ENCODE measurements at places on chromosomes 11 and 22.
A peak's percentile ranks its signal among the peaks of the same experiment; 100 is the strongest.

- H3K27me3 ChIP-seq, result no peaks in the 10 kb centered on the region
- H3K4me1 ChIP-seq, result peaks cover 13% of the 10 kb centered on the region
- DNase-seq, result no peak
- H3K27ac ChIP-seq, result no peak overlapping the region
- no peak overlapping the region for H3K4me3 ChIP-seq
These were observed 76.7 kb upstream of the BLID start for GRCh38 chr11:122192634-122193255.

GRCh38 chr11:417652-418342, 3.0 kb upstream of the SIGIRR start:
- H3K27ac ChIP-seq, result no peak overlapping the region
- DNase-seq, result no peak
- peaks cover 2% of the 10 kb centered on the region for H3K4me1 ChIP-seq
- H3K4me3 ChIP-seq, result no peak overlapping the region
- H3K27me3 ChIP-seq, result no peaks in the 10 kb centered on the region

DNA sequence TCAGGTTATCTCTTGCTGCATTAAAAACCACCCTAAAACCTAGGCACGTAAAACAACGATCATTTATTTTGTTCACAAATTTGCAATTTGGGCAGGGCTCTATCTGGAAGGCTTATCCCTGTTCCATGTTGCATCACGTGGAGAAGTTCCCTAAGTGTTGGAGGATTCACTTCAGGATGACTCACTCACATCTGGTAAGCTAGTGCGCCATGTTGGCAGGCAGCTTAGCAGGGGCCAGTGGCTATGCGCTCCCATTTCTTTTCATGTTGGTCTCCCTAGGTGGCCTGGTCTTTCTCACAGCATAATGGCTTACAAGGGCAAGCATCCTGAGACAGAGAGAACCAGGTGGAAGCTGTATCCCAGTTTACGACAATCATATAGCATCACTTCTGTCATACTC, 226.8 kb downstream of the BLID start:
- DNase-seq, result no peak
- no peak overlapping the region for H3K27ac ChIP-seq
- no peaks in the 10 kb centered on the region for H3K27me3 ChIP-seq
- H3K36me3 ChIP-seq, result no peaks in the 10 kb centered on the region
- peaks cover 14% of the 10 kb centered on the region for H3K4me1 ChIP-seq
- no peak overlapping the region for H3K4me3 ChIP-seq

DNA sequence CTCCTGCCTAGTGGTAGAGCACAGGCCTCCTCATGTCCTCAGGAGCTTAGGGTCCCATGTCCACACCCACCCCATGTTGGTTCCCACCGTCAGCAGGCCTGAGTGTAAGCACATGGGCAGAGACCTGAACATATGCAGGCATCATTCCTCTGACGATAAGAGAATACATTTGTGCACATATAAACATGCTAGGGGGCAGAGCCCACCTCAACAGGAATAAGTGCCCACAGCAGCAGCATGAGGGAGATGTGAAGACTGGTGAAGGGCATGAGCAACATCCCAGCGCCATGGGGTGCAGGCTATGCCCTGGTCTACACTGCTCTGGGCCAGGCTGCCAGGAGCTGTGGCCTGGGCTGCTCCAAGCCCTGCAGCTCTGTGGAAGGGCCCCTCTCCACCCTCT, 16.9 kb downstream of the ADORA2A start:
- no peak for DNase-seq
- no peaks in the 10 kb centered on the region for H3K4me1 ChIP-seq
- no peaks in the 10 kb centered on the region for H3K27me3 ChIP-seq
- no peaks in the 10 kb centered on the region for H3K36me3 ChIP-seq
- no peak overlapping the region for H3K27ac ChIP-seq

DNA sequence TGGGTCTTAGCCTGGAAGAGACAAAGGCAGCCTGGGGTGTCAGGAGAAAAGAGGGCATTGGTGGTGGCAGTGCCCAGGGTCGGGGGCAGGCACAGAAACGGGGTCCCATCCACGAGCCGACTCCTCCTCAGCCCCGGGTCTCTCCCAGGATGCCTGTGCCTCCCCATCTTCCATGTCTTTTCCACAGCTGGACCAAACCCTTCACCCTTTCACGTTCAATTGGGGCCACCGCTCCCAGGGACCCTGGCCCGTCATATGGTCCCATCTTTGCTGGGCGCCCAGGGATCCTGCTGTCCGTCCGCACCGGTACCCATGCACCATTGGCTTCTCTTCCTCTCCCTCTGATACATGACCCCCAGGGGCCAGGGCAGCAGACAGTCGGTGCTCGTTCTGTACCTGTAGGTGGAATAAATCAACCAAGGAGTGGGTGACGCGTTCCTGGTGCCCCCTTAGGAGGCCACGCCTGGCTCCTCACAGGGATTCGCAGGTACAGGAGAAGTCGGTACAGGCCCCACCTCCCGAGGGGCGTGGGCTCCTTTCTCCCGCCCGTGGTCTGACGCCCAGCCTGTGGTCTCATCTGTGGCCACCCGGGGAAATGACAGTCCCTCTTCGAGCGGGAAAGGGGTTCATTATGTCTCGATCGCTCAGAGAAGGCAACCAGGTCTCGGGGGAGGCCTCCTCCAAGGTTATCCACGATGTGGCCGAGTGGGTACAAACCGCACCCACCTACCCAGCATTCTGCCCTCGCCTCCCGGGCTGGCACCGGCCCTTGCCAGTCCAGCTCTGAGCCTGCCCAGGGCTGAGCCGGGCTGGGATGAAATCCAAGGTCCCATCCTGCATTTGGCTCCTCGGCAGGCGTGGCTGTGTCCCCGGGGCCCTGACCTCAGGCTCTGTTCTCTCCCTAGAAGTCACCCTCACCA, 1493.6 kb downstream of the BRD1 start:
- no peak overlapping the region for H3K27ac ChIP-seq
- no peaks in the 10 kb centered on the region for H3K36me3 ChIP-seq
- H3K4me3 ChIP-seq, result no peak overlapping the region
- H3K27me3 ChIP-seq, result no peaks in the 10 kb centered on the region
- DNase-seq, result no peak
- no peaks in the 10 kb centered on the region for H3K4me1 ChIP-seq

DNA sequence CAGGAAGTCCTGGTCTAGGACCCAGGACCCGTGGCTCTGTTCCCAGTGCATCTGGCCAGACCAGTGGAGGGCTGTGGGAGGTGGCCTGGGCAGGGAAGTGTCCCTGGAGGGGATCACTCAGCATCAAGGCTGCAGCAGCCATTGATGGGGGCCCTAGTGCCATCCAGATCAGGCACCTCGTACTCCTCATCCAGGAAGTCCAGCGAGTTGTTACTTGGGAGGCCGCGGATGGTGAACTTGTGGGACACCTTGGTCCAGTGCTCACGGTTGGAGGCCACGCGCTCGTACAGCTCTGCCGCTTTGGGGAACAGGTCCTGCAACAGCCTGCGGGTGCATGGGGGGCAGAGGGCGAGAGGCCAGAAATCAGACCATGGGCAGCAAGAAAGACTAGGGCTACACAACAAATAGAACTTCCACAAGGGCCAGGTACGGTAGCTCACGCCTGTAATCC, 96.9 kb downstream of the PDE2A start:
- H3K36me3 ChIP-seq, result no peaks in the 10 kb centered on the region
- H3K27ac ChIP-seq, result no peak overlapping the region
- H3K4me3 ChIP-seq, result no peak overlapping the region
- no peaks in the 10 kb centered on the region for H3K27me3 ChIP-seq
- H3K4me1 ChIP-seq, result no peaks in the 10 kb centered on the region
- DNase-seq, result no peak

GRCh38 chr11:60966890-60967289, 4.6 kb upstream of the CD6 start:
- no peaks in the 10 kb centered on the region for H3K36me3 ChIP-seq
- H3K27ac ChIP-seq, result no peak overlapping the region
- H3K4me1 ChIP-seq, result no peaks in the 10 kb centered on the region
- no peak for DNase-seq
- H3K27me3 ChIP-seq, result no peaks in the 10 kb centered on the region

DNA sequence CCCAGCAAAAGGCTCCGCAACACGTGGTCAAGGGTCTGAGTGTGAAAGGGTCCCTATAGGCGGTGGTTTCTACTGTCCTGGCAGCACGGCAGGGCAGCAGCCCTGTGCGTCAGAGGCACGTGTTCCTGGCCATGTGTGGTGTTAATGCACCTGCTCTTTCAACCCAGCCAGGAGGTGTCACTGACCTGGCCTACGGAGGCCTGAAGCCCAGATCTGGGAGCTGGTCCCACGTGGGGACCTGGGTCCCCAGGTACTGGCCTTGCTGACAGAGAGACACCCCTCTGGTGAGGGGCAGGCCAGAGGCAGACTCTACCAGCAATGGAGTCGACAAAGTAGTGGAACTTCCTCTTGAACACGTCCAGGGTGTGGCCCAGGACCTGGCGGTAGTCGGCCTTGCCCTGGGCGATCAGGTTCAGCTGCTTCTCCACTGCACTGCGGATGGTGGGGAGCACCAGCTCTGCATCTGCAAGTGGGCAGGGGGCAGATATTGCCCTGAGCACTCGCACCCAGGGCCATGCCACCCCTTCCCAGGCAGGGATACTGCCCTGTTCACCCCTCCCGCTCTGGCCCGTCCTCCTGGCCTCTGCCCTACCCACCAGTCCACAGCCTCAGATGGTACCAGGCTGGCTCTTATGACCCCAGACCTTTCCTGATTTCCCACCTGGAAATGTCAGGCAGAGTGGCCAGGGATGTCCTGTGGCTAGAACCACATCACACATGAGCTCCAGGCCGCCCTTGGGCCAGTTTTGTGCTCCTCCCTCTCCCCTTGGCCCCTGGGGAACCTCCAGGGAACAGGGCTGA, 6.8 kb upstream of the PPM1F start:
- no peak overlapping the region for H3K4me3 ChIP-seq
- H3K36me3 ChIP-seq, result no peaks in the 10 kb centered on the region
- no peaks in the 10 kb centered on the region for H3K27me3 ChIP-seq
- DNase-seq, result no peak
- no peaks in the 10 kb centered on the region for H3K4me1 ChIP-seq
- H3K27ac ChIP-seq, result no peak overlapping the region

GRCh38 chr11:33920838-33921613, 29.1 kb upstream of the LMO2 start:
- no peak overlapping the region for H3K4me3 ChIP-seq
- no peak overlapping the region for H3K27ac ChIP-seq
- no peak for DNase-seq
- no peaks in the 10 kb centered on the region for H3K27me3 ChIP-seq
- no peaks in the 10 kb centered on the region for H3K4me1 ChIP-seq
- H3K36me3 ChIP-seq, result no peaks in the 10 kb centered on the region

DNA sequence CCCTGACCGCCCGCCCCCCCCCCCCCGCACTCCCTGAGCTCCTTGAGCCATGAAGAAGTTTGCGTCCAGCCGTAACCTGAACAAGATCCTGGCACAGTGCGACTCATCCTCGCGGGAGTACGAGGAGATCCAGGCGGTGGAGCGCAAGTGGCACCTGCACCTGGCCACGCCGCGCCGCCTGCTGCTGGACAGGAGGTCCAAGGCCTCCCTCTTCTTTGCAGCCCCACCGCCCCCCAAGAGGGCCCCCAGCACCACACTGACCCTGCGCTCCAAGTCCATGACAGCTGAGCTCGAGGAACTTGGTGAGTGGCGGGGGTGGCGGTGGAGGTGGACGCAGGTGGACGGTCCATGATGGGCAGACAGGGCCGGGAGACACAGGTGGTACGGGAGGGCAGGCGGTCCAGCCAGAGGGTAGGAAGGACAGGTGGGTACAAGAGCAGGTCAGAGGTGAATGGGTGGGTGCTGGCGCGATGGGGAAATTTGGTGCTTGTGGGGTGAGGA, 32.1 kb upstream of the ACR start:
- H3K27ac ChIP-seq, result no peak overlapping the region
- no peak overlapping the region for H3K4me3 ChIP-seq
- no peaks in the 10 kb centered on the region for H3K36me3 ChIP-seq
- DNase-seq, result peak; percentile 11
- H3K4me1 ChIP-seq, result no peaks in the 10 kb centered on the region
- no peaks in the 10 kb centered on the region for H3K27me3 ChIP-seq

- no peaks in the 10 kb centered on the region for H3K4me1 ChIP-seq
These were observed 203.7 kb downstream of the PGR start for GRCh38 chr11:100925935-100926334.

DNA sequence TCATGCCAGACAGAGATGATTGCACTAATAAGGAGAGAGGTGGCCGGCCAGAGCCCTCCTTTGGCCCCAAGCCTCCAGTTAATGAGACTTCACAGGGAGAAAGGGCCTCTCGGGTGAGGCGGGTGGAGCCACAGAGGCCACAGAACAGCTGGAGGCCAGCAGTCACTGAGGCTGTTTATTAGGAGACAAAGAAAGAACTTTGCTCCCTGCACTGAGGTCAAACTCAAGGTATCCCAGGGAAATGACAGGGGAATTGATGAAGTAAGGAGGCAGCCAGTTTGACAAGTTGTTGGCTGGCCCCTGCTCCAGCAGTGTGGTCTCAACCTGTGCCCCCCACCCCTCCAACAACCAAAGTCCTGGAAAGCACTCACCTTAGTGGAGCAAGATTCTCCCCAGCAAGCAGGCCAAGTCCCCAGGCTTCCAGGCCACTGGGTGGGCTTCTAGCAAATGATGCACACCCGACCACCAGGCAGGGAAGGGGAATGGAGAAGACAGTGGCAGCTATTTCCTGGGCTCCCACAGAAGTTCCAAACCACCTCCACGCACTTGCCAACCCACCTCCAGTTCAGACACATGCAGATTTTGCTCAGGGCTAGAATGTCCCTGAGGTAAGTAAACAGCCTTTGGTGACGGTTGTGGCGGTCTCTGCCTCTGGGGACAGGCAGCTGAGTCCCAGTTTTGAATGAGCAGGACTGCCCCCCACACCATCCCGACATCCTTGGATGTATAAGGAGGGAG, 53.2 kb downstream of the RPUSD4 start:
- H3K4me3 ChIP-seq, result no peak overlapping the region
- no peak overlapping the region for H3K27ac ChIP-seq
- H3K4me1 ChIP-seq, result no peaks in the 10 kb centered on the region
- no peaks in the 10 kb centered on the region for H3K27me3 ChIP-seq
- no peaks in the 10 kb centered on the region for H3K36me3 ChIP-seq
- DNase-seq, result no peak

- H3K36me3 ChIP-seq, result no peaks in the 10 kb centered on the region
- DNase-seq, result no peak
- no peak overlapping the region for H3K27ac ChIP-seq
- H3K4me1 ChIP-seq, result peaks cover 7% of the 10 kb centered on the region
- no peak overlapping the region for H3K4me3 ChIP-seq
These were observed 2.0 kb upstream of the TIMP3 start for GRCh38 chr22:32799496-32799895.

- H3K36me3 ChIP-seq, result no peaks in the 10 kb centered on the region
- H3K27ac ChIP-seq, result no peak overlapping the region
- no peaks in the 10 kb centered on the region for H3K27me3 ChIP-seq
- H3K4me1 ChIP-seq, result no peaks in the 10 kb centered on the region
These were observed 74.3 kb downstream of the MYEOV start for GRCh38 chr11:69368119-69368880.

GRCh38 chr11:112392904-112393303, 132.2 kb upstream of the PLET1 start:
- no peak overlapping the region for H3K4me3 ChIP-seq
- H3K27me3 ChIP-seq, result no peaks in the 10 kb centered on the region
- H3K4me1 ChIP-seq, result no peaks in the 10 kb centered on the region
- H3K27ac ChIP-seq, result no peak overlapping the region

GRCh38 chr22:29151316-29151715, 54.4 kb upstream of the EMID1 start:
- H3K27ac ChIP-seq, result peak overlapping the region; percentile 87
- DNase-seq, result peak; percentile 6
- H3K27me3 ChIP-seq, result no peaks in the 10 kb centered on the region
- peaks cover 3% of the 10 kb centered on the region for H3K4me1 ChIP-seq

- no peaks in the 10 kb centered on the region for H3K27me3 ChIP-seq
- no peak for DNase-seq
- no peak overlapping the region for H3K4me3 ChIP-seq
- no peaks in the 10 kb centered on the region for H3K36me3 ChIP-seq
These were observed 1488.6 kb downstream of the BRD1 start for GRCh38 chr22:48338793-48339705.

All from ovary (tissue), 10 donors.